ENCODE measurements at places on chromosomes 4 and X. TPM values are rescaled to one million over a fixed set of nuclear protein-coding genes. Genes with fewer than 3 reads are reported as not detected.

DNA sequence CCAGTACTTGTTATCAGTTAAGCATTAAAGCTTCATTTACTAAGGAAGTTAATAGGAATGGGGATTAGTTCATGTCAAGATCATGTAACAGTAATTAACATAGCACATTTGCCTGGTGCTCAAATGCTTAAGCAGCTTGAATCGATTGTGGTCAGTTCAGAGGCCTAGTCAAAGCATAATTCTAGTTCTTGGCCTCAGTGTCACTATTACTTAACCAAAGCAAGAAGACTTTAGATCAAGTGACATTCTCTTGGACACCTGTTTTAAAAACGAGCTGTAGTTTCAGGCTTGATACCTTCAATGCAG is 115.2 kb upstream of the BMPR1B start:
- peak; percentile 41 for DNase-seq

DNA sequence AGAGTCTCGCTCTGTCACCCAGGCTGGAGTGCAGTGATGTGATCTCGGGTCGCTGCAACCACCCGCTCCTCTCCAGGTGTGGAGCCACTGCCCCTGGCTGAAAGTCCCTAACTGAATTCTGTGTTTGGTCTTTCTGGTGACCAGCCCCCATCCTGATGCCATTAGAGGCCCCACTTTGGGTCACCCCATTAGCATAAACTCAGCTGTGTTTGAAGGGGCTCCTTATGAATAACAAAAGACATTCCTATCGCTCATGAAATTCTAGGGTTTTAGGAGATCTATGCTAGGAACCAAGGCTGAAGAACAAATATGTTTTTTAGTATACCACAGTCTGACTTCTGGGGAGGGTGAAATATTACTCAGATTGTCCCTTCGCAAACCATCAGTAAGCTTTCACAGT is 652.9 kb downstream of the ADGRL3 start:
- no peak for DNase-seq

DNA sequence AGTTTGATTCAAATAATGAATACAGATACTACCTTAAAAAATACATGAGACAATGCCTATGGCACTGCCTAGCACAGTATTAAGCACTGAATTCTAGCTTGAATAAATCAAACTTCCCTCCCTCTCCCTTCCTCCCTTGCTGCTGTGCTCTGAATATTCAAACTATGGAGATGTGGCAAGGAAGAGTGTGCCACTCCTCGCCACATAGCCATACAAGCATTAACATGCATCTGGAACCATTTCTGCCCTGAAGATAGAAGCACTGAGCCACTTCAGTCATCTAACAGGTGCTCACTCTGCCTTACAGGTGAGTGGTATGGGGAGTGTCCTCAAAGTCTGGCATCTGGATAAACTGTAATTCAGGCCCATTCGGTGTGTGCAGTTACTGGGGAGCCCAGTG is 276.9 kb downstream of the ARHGAP24 start:
- no peak for DNase-seq

DNA sequence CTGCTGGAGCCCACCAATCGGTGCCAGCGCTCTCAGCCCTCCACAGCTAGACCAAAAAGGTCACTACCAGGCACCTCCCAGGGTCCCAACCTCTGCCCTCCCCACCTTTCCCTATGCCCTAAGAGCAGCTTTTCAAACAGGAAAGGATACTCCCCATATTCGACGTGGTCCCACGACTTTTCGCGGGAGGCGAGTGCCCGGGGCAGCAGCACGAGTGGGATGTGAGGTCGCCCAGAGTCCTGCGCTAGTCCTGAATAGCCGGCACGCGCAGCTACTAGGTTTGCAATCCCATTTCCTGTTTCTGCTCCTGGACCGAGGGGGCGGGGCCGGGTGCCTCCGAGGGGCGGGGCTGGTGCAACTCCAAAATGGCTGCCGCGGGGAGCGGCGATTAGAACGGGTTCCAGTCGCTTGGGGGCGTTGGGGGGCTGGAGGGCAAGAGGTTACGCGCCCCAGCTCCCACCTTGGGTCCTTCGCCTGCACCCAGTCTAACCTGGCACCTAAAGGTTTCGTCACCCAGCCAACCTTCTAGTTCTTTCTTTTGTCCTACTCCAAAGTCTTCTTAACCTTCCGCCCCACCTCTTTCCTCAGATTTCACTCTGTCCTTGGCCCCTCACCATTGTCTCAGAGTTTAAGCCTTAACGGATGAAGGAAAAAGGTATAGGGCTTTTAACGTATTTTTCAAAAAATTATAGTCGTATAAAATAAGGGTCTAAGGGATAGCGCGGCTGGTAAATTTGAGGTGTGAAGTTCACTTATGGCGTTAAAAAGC is 85.0 kb upstream of the TENT5D start:
- DNase-seq, result peak; percentile 21

- no peak for DNase-seq
Observed at GRCh38 chr4:80128941-80129340, 55.9 kb upstream of the ANTXR2 start.

DNA sequence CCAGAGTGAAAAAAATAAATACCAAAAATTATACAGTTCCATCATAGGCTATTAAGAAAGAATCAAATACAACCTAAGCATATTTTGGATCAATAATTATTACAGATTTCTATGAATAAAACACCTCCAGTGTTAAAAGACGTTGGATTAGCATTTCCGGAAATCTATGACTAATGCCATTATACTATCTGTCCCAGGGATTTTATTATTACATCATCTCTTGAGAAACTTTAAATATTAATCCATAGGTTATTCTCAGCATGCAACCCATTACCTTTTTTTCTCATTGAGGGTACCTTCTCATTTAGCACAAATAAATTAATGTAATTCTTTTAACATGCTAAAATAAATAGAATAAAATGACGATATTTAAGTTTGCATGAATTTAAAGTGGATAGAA is 44.6 kb downstream of the CXorf58 start:
- DNase-seq, result no peak

DNA sequence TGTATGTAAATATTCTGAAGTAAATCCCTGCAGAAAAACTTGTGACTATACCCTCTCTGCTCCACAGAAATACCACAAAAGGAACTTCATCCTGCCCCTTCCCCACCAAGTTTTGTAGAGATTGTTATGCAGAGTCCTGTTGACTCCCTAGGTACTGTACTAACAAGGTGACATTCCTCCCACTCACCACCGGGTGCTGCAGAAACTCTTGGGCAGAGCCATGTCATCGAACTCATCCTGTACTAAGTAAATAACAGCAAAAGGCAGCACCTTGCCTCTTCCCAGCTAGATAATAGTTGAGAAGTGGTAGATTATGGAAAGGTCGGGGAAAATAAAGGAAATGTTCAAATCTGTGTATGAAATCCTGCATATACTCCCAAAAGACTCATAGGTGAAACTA is 233.3 kb downstream of the STPG2 start:
- DNase-seq, result no peak

- DNase-seq, result no peak
Observed at GRCh38 chr4:121977251-121978171, 25.7 kb upstream of the TRPC3 start.

GRCh38 chr4:112492321-112492720 is 23.7 kb downstream of the NEUROG2 start:
- no peak for DNase-seq

- DNase-seq, result peak; percentile 80
Observed at GRCh38 chr4:54090804-54091623, 8.9 kb upstream of the GSX2 start.

SLC4A4 gene
- total RNA-seq, result 8.1 TPM
